ENCODE measurements at places on chromosomes 1 and 21.

DNA sequence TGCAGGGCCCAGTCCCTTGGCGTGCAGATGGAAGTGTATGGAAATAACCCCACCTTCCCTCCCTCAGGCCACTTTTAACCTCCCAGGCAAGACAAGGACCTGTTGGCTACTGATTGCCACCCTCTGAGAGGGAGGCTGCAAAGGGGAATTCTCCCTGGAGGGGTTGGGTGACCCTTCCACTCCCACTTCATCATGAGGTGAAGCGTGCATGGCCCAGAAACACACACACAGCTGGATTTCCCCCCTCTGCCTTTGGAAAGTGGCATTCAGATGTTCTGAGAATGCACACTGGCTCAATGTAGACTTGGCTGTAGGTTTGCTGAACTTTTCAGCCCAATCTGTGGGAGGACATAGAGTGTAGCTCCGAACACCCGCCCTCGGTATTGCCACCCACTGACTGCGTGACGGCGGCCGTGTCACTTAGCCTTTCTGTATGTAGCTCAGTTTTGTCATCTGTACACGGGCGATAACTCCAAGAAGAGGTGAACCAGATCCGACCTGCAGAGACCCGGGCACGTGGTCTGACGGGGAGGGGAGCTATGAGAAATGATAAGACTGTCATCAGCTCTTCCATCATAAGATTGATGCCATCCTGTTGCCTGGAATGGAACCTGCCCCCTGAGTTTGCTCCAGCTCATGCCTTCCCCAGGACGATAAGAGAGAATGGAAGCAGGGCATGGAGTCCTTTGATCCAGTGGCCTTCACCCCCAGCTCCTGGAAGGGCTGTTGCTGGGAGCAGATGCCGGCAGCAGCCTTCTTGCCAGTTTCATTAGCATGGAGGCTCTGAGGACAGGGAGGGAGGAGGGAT lies 19.3 kb downstream of the MIIP start:
- no peak for DNase-seq

DNA sequence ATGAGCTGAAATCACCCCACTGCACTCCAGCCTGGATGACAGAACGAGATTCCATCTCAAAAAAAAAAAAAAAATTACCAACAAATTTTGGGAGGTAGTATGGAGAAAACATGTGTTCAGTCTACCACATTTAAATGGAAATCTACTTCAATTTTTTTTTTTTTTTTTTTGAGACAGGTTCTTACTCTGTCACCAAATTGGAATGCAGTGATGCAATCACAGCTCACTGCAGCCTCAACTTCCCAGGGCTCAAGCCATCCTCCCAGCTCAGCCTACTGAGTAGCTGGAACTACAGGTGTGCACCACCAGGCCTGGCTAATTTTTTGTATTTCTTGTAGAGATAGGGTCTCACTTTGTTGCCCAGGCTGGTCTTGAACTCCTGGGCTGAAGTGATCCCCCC lies 82.1 kb downstream of the GFI1 start:
- no peak for DNase-seq

DNA sequence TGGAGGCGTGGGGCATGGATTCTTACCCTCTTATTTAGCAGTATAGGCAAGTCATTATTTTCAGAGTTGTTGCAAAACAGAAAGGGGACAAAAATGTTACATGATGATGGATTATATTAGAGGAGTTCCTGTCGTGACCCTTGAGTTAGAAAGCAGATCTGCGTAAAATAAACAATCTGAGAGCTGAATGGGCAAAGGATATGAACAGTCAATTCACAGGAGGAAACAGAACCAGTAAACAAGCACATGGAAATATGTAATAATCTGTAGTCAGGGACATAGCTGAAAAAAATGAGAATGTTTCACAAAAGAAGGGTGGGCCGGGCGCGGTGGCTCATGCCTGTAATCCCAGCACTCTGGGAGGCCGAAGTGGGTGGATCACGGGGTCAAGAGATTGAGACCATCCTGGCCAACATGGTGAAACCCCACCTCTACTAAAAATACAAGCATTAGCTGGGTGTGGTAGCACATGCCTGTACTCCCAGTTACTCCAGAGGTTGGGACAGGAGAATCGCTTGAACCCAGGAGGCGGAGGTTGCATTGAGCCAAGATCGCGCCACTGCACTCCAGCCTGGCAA lies 20.9 kb downstream of the RCAN1 start:
- DNase-seq = no peak

DNA sequence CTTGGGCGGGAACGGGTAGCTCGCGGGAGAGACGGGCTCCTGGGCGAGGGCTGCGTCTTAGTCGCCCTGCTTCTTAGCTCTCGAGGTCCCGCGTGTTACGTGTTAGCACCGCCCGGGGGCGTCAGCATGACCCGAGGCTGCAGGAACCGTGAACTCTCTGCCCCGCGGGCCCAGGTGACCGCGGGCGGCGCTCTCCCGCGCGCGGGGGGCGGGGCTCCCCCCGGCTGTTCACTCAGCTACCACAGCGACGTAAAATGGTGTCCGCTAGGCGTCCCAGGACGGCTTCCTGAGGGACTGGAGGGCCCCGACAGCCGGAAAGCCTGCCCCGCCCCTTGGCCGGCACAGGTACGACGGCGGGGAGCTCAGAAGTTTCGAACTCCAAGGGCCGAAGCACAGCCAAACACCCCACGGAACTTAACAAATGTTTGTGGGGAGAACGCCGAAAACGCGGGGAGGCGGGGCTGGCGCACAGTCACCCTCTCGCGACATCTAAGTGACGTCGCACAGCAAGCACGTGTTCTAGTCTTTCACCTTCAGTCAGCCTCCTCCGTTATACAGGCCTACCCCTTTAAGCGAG lies 780 bp upstream of the RBM15 start:
- DNase-seq = no peak

GRCh38 chr1:46394872-46395465 lies 852 bp downstream of the FAAH start:
- DNase-seq = no peak

DNA sequence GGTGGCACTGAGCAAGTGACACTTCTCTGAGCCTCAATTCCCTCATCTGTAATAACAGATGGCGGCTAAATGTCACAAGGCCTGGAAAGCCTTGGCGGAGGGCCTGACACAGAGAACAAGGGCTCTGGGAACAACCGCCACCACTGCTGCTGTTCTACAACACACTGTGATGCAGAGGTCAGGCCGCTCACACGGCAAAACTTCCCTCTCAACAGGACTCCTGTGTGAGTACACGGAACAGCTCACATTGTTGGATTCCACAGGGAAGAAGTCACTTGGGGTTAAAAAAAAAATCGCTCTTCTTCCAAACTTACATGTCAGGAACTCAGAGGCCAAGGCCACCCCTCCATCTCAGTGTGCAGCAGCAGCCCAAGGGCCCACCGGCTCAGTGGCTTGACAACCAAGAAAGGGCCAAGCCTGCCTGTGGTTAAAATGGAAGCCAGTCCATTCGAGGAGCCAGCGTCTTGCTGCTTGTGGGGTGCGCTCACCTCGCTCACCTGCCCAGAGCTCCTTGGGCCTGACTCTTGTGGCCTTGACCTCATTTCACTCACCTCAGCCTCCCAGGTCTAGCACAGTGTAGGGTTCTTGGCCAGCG lies 101.1 kb downstream of the RAVER2 start:
- DNase-seq = no peak

- no peak for DNase-seq
These were observed 34.7 kb upstream of the GPR25 start for GRCh38 chr1:200837931-200838571.

- peak; percentile 9 for DNase-seq
These were observed 48.5 kb downstream of the AJAP1 start for GRCh38 chr1:4702932-4703331.

GRCh38 chr21:39601187-39601928 lies 11.4 kb upstream of the B3GALT5 start:
- DNase-seq = no peak

GRCh38 chr1:38994196-38994595 lies 3.1 kb downstream of the AKIRIN1 start:
- DNase-seq = no peak

- no peak for DNase-seq
These were observed 163.2 kb downstream of the FMN2 start for GRCh38 chr1:240254778-240255291.

DNA sequence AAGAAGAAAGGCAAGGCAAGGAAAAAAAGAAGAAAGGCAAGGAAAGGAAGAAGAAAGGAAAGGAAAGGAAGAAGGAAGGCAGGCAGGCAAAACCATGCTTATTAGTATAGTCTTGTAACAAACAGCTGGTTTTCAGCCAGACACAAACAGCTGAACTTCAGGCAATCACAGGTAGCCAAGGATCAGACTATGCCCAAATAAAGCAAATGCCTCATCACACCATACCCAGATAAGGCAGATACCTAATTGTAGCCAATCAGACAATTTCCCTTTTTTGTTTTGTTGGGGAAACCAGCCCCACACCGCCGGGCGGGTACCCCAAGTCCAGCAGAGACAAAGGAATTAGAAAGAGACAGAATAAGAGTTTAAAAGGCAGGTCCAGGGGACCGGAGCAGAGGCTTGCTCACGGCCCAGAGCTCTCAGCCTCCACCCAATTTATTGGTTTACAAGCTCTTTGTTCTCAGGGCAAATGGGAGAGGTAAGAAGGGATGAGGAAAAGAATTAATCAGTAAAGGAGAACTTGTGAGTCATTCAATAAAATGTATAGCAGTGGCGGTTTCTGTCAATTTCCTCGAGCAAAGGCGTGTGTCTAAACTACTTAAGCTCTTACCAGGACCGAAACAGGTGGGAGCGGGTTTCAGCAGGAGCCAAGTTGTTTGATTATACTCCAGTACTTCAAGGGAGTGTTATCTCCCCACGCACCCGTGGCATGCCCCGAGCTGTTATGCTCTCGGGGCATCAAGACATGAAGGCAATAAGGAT lies 886.8 kb downstream of the KCNT2 start:
- no peak for DNase-seq

DNA sequence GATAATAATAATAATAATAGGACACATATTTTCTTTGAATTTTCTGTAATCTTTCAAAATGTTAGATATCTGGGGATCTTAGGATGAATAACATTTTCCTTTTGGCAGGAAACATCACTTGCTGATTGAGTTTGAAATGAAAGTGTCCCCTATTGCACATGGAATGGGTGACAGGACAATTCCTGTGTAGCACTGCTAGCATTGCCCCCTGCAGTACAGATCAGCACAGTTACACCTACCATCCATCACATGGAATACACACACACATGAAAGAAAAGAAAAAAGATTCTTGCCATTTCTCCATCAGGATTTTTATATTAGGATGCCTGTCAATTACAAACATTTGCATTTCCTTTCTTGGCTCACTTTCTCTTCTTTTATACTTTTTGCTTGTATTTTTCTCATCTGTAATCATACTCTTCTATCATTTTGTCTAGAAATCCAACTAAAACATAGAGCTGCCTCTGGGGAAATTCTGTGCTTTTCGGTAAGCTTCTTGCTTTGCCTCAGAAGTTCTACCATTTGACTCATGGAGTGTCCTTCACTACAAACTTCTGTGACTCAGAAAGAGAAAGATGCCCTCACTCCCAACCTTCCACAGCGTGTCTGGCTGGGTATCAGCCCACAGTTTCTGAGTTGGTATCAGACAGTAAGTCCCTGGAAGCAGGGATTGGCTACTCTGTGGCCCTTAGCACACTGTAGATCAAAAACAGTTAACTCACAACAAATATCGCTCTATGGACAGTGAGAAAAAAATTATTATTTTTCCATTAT lies 641.2 kb downstream of the PTPRC start:
- no peak for DNase-seq

DNA sequence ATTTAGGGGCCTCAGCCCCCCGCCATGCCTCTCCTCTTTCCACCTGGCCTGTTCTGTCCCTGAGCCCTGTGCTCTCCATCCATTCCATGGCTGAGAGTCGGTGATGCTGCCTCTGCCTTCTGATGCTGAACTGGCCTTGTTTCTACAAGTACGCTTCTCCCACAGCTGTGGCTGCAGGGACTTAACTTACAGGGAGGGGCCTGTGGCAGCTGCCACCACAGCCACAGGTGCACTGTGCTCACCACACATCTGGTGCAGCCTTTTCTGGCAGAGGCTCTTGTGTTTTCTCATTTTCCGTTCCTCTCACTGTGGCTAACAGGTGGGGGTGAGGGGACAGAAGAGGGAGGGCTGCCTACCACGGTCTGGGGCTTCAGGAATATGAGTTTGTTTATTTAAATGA lies 4.2 kb downstream of the FMO1 start:
- DNase-seq = no peak

DNA sequence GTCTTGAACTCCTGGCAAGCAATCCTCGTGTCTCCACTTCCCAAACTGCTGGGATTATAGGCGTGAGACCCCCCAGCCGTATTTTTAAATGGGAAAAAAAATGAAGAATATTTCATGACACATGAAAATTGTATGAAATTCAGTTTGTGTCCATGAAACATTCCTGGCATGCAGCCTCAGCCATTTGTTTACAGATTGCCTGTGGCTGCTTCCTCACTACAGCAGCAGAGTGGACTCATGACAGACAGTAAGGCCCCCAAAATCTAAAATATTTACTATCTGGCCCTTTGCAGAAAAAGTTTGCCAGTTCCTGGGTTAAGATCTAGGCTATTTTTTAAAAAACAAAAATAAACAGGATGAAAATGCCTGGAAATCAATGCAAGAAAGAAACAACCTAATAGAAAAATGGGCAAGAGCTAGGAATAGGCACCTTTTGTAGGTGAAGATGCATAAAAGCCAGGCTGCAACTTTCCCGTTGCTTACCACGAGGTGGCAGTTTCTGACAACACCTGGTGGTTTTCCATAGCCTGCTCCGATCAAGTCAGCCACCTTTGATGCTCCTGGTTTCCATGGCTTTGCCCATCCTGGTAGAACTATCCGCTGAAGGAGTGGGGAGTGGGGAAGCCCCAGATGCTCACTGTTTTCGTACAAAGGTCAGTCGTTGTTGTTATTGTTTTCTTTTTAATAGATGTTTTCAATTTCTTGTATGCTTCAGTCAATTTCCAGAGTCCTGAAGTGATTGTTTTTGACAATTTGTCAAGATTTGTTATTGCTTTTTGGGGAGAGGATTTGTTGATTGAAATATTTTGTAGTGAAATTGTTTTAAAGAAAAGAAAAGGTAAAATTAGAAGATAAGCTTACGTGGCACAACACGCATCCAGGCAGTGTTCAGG lies 24.3 kb downstream of the UBE2Q1 start:
- no peak for DNase-seq

DNA sequence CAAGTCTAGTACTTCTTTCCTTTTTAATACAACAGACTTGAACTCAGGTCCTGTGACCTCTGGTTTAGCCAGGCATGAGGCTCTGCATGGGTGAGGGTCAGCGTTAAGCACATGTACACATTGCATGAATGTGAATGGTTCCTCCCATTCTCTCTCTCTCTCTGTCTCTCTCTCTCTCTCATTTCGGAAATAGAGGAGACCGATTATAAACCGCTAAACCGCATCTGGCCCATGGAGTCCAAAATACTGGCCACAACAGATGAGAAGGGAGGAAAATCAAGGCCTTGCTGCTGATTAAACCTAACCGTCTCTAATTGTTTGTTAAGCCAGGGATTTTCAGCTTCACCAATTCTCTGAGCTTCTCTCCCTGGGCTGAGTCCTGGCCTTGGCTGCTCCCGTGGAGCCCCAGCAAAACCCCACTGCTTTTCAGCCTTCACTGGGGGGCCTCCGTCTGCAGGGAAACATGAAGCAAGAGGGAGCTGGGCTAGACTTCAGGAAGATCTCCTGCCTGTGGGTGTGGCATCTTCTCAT lies 6.6 kb downstream of the RSPO1 start:
- no peak for DNase-seq

Data from AG04449 (cell line).